Karpas-422 (cell line): ENCODE measurements at places on chromosomes 6 and 20.

- no peaks in the 10 kb centered on the region for H3K4me1 ChIP-seq
- no peak for DNase-seq
- H3K27ac ChIP-seq, result no peak overlapping the region
- no peaks in the 10 kb centered on the region for H3K27me3 ChIP-seq
Observed at GRCh38 chr6:117908246-117909068, 1.4 kb downstream of the SLC35F1 start.

GRCh38 chr6:22411376-22412105, 114.7 kb upstream of the PRL start:
- H3K4me3 ChIP-seq, result no peak overlapping the region
- DNase-seq, result no peak
- no peaks in the 10 kb centered on the region for H3K4me1 ChIP-seq
- H3K27me3 ChIP-seq, result no peaks in the 10 kb centered on the region

DNA sequence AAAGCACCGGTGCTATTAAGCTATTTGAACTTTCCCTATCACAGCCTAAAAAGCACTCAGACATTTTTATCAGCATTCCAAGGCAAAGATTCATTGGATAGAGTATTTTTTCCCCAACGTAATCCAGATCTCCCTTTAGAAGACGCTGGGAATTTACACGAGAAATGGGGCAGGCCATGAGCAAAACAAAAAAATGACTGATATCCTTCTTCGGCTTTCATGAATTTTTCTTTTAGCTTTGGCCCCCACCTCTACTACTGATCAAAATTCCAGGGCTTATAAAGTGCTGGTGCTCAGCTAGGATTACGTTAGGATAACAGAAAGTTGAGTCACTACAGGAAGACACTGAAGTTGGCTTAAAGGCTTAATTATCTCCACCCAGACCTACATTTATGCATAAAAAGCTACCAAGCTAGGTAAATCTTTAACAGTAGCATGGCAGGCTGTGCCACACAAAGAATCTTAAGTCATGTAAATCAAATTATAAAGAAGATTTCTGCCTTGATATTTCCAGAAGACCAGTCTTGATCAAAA, 418.5 kb upstream of the BTBD3 start:
- H3K4me3 ChIP-seq, result no peak overlapping the region
- no peaks in the 10 kb centered on the region for H3K36me3 ChIP-seq
- DNase-seq, result no peak
- H3K4me1 ChIP-seq, result no peaks in the 10 kb centered on the region
- H3K27ac ChIP-seq, result no peak overlapping the region

DNA sequence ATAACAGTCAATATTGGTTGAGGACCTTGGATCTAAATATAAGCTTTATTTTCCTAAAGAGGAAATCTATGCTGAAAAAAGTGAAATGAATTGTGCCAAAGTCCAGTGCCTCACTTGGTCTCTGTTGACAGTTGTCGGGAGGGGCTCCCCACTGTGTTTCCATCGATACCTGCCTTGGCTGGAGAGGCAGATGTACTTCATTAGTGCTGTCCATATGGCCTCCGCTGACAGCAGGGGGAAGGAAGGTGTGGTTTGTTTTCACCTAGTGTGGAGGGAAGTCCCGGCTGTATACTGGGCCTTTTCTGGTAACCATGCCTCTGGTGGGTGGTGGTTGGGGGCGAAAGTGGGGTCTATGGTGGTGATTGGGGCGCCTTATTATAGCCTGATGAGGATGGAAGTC, 42.7 kb downstream of the CD2AP start:
- H3K36me3 ChIP-seq, result no peaks in the 10 kb centered on the region
- DNase-seq, result no peak
- H3K4me3 ChIP-seq, result no peak overlapping the region
- no peak overlapping the region for H3K27ac ChIP-seq
- H3K4me1 ChIP-seq, result peaks cover 5% of the 10 kb centered on the region
- no peaks in the 10 kb centered on the region for H3K27me3 ChIP-seq

DNA sequence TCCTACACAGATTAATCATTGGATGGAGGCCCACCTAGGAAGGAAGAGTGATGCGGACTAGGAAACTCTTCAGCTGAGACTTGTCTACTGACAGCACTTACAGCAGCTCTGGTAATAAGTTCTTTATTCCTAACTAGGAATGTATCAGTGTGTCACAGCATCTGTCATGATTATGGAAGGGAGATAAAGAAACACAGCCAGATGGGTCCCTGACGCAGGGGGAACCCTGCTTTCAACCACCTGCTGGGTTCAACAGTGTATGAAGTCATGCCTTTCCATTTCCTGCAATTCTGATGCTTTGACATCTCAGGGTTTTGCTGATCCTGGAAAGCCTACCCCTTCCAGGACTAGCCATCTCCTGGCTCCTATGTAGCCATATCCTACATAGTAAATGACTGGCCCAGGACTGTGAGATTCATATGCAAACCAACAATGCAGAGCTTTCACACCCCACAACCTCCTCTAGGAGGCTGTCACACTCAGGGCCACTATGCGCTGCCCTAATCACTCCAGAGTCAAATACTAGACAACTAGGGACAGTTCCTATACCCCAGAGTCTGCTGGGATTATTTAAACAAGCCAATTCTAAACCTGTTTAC, 29.0 kb upstream of the MANEA start:
- H3K27me3 ChIP-seq, result no peaks in the 10 kb centered on the region
- no peak overlapping the region for H3K27ac ChIP-seq
- no peaks in the 10 kb centered on the region for H3K4me1 ChIP-seq

DNA sequence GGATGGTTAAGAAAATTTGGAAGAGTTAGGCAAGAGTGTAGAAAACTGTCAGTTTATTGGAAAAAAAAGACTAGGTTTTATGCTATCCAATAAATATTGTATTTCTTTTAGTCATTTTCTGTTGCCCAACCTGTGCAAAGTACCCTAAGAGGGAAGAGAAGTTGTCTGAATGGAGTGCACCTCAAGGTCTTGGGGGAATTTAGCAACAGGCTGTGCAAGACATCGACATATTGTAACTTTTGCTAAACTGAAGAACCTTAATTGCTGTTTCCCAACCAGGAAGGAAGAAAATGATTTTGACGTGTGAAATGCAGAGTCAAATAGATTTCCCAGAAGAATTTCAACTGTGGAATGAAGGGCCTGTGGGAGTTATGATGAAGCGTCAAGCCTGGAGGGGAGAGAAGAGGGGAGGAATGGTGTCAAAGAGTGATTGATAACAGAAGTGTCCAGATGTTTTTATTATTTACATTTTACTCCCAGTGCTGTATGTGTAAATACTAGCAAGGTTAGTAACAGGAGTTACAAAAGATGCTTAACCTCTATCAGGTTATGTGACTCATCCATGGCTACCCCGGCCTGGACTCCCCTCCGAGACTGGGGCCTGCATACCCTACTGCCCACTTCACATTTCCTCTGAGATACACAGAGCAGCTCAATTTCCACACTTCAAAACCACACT, 246.8 kb downstream of the MYLK4 start:
- no peak overlapping the region for H3K27ac ChIP-seq
- H3K4me1 ChIP-seq, result no peaks in the 10 kb centered on the region
- no peak for DNase-seq
- no peaks in the 10 kb centered on the region for H3K36me3 ChIP-seq
- H3K27me3 ChIP-seq, result no peaks in the 10 kb centered on the region

GRCh38 chr6:145161501-145161900, 573.8 kb downstream of the EPM2A start:
- no peaks in the 10 kb centered on the region for H3K36me3 ChIP-seq
- DNase-seq, result no peak
- H3K27me3 ChIP-seq, result no peaks in the 10 kb centered on the region
- H3K4me1 ChIP-seq, result no peaks in the 10 kb centered on the region
- no peak overlapping the region for H3K4me3 ChIP-seq
- no peak overlapping the region for H3K27ac ChIP-seq

GRCh38 chr6:116385459-116385802, 14.7 kb downstream of the DSE start:
- H3K4me1 ChIP-seq, result no peaks in the 10 kb centered on the region
- H3K27ac ChIP-seq, result no peak overlapping the region
- DNase-seq, result no peak
- no peaks in the 10 kb centered on the region for H3K36me3 ChIP-seq

GRCh38 chr20:13299401-13299800, 78.3 kb downstream of the ISM1 start:
- DNase-seq, result peak; percentile 63
- no peaks in the 10 kb centered on the region for H3K27me3 ChIP-seq
- H3K4me1 ChIP-seq, result peaks cover 6% of the 10 kb centered on the region; the same call in 1 of the 2 replicates

DNA sequence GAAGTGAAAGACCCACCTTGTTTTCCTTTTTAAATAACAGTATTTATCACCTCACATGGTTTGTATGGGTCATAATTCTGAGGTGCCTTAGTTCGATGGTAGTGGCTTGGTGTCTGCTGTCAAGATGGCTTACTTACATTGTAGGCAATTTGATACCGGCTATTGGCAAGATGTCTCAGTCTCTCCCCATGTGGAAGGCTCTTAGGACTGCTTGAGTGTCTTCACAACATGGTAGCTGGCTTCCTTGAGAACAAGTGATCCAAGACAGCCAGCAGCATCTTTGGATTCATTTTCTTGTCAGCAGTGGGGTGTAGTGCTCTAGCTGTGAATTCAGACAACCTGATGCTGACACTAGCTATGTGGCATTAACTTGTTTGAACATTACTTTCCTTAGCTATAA, 70.1 kb downstream of the CBFA2T2 start:
- no peak for DNase-seq
- peak overlapping the region; percentile 32; the same call in 1 of the 2 replicates for H3K27ac ChIP-seq
- H3K36me3 ChIP-seq, result peaks cover 28% of the 10 kb centered on the region
- no peak overlapping the region for H3K4me3 ChIP-seq

DNA sequence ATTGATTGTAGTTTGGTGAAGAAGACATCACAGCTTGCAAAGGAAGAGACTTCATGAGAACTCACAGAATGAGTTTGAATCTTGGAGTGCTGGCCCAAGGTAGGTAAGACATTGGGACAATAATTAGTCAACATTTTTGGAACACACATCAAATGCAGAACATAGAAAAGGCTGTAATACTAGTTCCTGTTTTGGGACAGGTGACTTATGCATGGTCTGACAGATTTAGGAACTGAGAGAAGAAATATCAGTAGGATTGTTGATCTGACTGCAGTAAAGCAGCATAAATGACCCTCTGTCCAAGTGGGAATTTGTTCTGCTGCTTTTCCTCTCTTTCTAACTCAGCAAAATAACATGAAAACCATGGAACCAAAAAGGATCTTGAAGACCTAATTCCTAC, 102.3 kb upstream of the MAP3K7 start:
- H3K4me1 ChIP-seq, result no peaks in the 10 kb centered on the region
- H3K27ac ChIP-seq, result no peak overlapping the region
- no peaks in the 10 kb centered on the region for H3K27me3 ChIP-seq
- no peak for DNase-seq
- no peaks in the 10 kb centered on the region for H3K36me3 ChIP-seq
- no peak overlapping the region for H3K4me3 ChIP-seq

- no peak for DNase-seq
- no peaks in the 10 kb centered on the region for H3K27me3 ChIP-seq
- H3K4me3 ChIP-seq, result no peak overlapping the region
- H3K36me3 ChIP-seq, result no peaks in the 10 kb centered on the region
- H3K4me1 ChIP-seq, result no peaks in the 10 kb centered on the region
Observed at GRCh38 chr6:21800948-21801438, 207.4 kb downstream of the SOX4 start.

- no peaks in the 10 kb centered on the region for H3K27me3 ChIP-seq
- no peak overlapping the region for H3K27ac ChIP-seq
- H3K4me1 ChIP-seq, result no peaks in the 10 kb centered on the region
- DNase-seq, result no peak
- H3K36me3 ChIP-seq, result no peaks in the 10 kb centered on the region
- H3K4me3 ChIP-seq, result no peak overlapping the region
Observed at GRCh38 chr6:74482180-74482579, 723.7 kb downstream of the COL12A1 start.

DNA sequence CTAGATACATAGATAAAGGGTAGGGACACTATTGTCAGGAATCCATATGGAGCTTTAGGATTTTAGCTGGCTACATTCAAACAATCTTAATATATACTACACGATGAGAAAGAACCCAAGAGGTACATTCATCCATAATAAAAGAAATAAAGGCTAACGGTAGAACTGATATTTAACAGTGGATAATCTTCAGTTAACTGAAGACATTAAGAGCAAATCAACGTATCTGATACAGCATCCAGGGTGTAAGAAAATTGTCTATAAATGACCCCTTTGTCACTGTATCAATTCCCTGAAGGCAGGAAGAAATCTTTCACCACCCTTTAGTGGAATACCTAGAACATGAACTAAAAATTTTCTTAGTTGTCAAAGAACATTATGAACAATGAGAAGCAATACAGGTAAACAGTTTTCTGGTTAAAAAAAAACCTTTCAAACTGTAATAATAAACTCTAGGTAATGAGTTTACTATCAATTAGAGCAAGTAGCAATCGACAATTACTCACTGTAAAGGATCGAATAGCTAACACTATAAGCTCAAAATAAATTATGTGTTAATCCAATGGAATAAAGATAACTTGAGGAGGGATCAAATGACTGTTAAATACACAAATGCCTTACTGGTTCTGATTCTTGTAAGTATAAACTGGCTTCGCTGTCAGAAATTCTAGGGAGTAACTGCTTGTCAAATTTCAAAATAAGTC, 11.8 kb downstream of the ROMO1 start:
- H3K36me3 ChIP-seq, result peaks cover 87% of the 10 kb centered on the region
- H3K27me3 ChIP-seq, result no peaks in the 10 kb centered on the region
- peaks cover 6% of the 10 kb centered on the region; the same call in 1 of the 2 replicates for H3K4me1 ChIP-seq

GRCh38 chr20:6906871-6907270, 139.4 kb downstream of the BMP2 start:
- H3K4me3 ChIP-seq, result no peak overlapping the region
- H3K4me1 ChIP-seq, result no peaks in the 10 kb centered on the region
- DNase-seq, result no peak
- no peaks in the 10 kb centered on the region for H3K36me3 ChIP-seq
- H3K27me3 ChIP-seq, result no peaks in the 10 kb centered on the region

DNA sequence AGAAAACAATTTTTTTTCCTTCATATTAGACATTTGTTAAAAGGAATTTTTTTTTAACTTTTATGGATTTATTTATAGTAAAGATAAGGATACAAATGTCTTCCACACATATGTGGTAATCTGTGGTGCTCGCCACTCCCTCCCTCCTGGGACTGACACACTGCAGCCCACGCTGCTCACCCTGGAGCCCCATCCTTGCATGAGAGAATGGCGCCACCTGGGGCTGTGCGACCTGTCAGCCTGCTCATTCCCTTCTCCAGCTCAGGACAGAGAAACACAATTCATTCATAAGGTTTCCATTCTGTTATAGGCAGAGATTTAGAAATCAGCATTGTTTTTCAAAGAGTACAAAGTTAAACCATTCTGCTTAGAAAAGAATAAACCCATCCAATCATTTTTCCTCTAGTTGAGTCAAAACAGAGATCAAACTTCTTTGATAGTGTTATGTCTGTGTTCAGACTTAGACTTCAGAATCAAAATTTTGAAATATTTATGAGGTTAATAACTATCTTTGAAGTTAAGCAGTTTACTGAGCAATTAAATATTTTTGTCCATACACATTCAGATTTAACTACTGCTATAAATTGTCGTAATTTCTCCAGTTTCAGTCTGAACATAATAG, 42.8 kb upstream of the DYNLRB1 start:
- no peak overlapping the region for H3K27ac ChIP-seq
- peaks cover 29% of the 10 kb centered on the region for H3K36me3 ChIP-seq
- DNase-seq, result peak; percentile 72

- peak overlapping the region; percentile 56; the same call in 1 of the 2 replicates for H3K4me3 ChIP-seq
- peak; percentile 88 for DNase-seq
- no peaks in the 10 kb centered on the region for H3K36me3 ChIP-seq
- peaks cover 11% of the 10 kb centered on the region for H3K4me1 ChIP-seq
Observed at GRCh38 chr20:34875642-34876405, 588 bp upstream of the ACSS2 start.
